Camera-type eye (tissue), 1 donor: ENCODE measurements at places on chromosomes 2 and 18. TPM values are rescaled to one million over a fixed set of nuclear protein-coding genes. Genes with fewer than 3 reads are reported as not detected.

PRKAG3 gene
- 1.5 TPM for total RNA-seq

CRACDL gene
- total RNA-seq = 4.6 TPM

TTN gene
- 286 TPM for total RNA-seq

DES gene
- total RNA-seq = 249 TPM

XDH gene
- total RNA-seq = 0.93 TPM

AGXT gene
- total RNA-seq = not detected

IL36RN gene
- 0.22 TPM for total RNA-seq

LIMS3 gene
- 3.5 TPM for total RNA-seq

MYO5B gene
- 56.7 TPM for total RNA-seq

CLIP4 gene
- 81.7 TPM for total RNA-seq

NAT8 gene
- total RNA-seq = not detected

NEDD4L gene
- 197 TPM for total RNA-seq

L3MBTL4 gene
- 10.8 TPM for total RNA-seq

IL1R1 gene
- total RNA-seq = 19.4 TPM

TUBA3E gene
- total RNA-seq = not detected

AFF3 gene
- total RNA-seq = 29.7 TPM

REG3G gene
- not detected for total RNA-seq

SERPINB10 gene
- total RNA-seq = 1.3 TPM

CCDC148 gene
- 13.1 TPM for total RNA-seq

MAP3K19 gene
- total RNA-seq = 0.11 TPM

ALK gene
- 9.5 TPM for total RNA-seq

GTF2A1L gene
- 17.0 TPM for total RNA-seq

IL18RAP gene
- total RNA-seq = 0.33 TPM

TTR gene
- 86.6 TPM for total RNA-seq

NLRC4 gene
- 0.11 TPM for total RNA-seq

TRPM8 gene
- total RNA-seq = 3.0 TPM

ST6GAL2 gene
- 74.9 TPM for total RNA-seq

GPR155 gene
- 7.9 TPM for total RNA-seq

CLK1 gene
- 392 TPM for total RNA-seq

THSD7B gene
- 30.6 TPM for total RNA-seq

DNER gene
- 83.2 TPM for total RNA-seq

NYAP2 gene
- total RNA-seq = 8.2 TPM

CLEC4F gene
- 9.1 TPM for total RNA-seq

SIGLEC15 gene
- total RNA-seq = 0.99 TPM

ICA1L gene
- 44.2 TPM for total RNA-seq

AOX1 gene
- total RNA-seq = 5.7 TPM

SLC5A7 gene
- total RNA-seq = 1.1 TPM

UGT1A5 gene
- total RNA-seq = 0.16 TPM

RGPD4 gene
- 2.2 TPM for total RNA-seq

IL1B gene
- total RNA-seq = 1.6 TPM

CYRIA gene
- 9.3 TPM for total RNA-seq

CXCR2 gene
- 0.99 TPM for total RNA-seq

TMBIM1 gene
- 56.5 TPM for total RNA-seq

MYO7B gene
- 0.60 TPM for total RNA-seq

INHBB gene
- total RNA-seq = 25.7 TPM

CRYBA2 gene
- 1,526 TPM for total RNA-seq

ALLC gene
- 0.77 TPM for total RNA-seq

SNRNP27 gene
- 70.1 TPM for total RNA-seq
